ENCODE measurements at places on chromosomes 13 and 19.
A peak's percentile ranks its signal among the peaks of the same experiment; 100 is the strongest.

DNA sequence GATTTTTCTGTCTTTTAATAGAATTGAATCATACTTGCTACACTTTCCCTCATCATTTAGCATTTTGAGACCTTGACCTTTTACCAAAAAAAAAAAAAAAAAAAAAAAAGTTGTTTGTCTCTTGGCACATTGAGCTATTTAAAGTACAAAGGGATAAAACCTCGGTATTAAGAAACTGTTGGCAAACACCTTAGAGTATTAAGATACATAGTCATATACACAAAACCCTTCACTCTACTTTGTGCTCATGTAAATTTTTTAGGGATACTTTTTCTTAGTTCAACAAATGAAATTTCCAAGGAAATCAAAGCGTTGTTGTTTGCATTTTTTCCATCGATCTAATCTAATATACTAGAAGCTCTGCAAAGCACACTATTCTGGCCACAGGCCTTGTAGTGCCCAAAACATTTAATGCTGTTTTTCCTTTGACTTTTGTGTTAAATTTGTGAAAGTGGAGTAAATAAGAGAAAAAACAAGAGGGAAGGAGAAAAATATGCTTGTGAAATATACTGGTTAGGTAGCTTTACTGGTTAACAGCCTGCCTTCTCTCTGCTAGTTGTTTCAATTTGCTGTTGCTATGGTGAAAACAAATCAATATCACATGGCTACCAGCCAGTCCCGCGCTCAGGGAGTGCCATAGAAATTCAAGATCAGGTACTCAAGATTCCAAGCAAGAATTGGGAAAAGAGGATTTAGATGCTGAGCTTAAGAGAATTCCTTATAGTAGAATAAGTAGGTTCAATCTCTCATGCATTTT, 2.6 kb downstream of the MBNL2 start:
- peak overlapping the region; percentile 91 for H3K27ac ChIP-seq
- peaks cover 16% of the 10 kb centered on the region for H3K36me3 ChIP-seq
- peaks cover 52% of the 10 kb centered on the region for H3K4me1 ChIP-seq

GRCh38 chr13:73657821-73658540, 476.2 kb downstream of the KLF12 start:
- H3K4me1 ChIP-seq, result no peaks in the 10 kb centered on the region
- no peaks in the 10 kb centered on the region for H3K36me3 ChIP-seq
- H3K27ac ChIP-seq, result no peak overlapping the region
- DNase-seq, result no peak

DNA sequence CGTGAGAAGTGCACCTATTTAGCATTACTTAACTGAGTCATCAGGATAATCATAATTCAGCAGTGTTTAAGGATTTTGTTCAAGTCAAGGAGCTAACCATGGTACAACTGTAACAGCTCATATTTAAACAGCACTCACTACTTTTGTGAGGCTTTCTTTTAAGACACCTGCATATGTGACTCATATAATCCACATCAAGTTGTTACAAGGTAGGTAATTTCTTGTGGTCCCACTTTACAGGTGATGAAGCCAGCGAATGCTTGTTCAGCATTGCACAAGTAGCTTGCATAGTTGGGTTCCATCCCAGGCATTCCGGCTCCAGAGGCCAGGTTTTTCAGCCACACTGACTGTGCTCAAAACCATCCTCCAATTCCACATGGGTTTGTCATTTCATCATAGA, 569.2 kb downstream of the MYO16 start:
- no peak overlapping the region for H3K4me3 ChIP-seq
- H3K27ac ChIP-seq, result no peak overlapping the region
- no peak for DNase-seq

- H3K4me1 ChIP-seq, result no peaks in the 10 kb centered on the region
- H3K36me3 ChIP-seq, result no peaks in the 10 kb centered on the region
- H3K4me3 ChIP-seq, result no peak overlapping the region
- H3K27ac ChIP-seq, result no peak overlapping the region
These were observed 15.8 kb downstream of the CFAP97D2 start for GRCh38 chr13:114194853-114195252.

DNA sequence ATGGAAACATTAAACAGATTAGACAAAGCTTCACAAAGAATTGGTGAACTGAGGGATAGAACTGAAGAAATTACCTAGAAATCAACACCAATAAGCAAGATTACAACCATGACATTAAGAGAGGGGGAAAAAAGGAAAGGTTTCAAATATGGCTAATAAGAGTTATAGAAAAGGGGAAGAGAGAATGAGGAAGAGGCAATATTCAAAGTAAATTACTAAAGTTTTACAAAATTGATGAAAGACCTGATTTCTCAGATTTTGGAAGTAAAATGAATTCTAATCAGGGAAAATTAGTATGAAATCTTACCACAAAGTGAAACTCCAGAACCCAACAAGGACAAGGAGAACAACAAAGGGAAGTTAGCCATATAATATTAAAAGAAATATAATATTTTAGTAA, 187.4 kb downstream of the NBEA start:
- H3K36me3 ChIP-seq, result no peaks in the 10 kb centered on the region
- H3K27ac ChIP-seq, result no peak overlapping the region
- DNase-seq, result no peak

DNA sequence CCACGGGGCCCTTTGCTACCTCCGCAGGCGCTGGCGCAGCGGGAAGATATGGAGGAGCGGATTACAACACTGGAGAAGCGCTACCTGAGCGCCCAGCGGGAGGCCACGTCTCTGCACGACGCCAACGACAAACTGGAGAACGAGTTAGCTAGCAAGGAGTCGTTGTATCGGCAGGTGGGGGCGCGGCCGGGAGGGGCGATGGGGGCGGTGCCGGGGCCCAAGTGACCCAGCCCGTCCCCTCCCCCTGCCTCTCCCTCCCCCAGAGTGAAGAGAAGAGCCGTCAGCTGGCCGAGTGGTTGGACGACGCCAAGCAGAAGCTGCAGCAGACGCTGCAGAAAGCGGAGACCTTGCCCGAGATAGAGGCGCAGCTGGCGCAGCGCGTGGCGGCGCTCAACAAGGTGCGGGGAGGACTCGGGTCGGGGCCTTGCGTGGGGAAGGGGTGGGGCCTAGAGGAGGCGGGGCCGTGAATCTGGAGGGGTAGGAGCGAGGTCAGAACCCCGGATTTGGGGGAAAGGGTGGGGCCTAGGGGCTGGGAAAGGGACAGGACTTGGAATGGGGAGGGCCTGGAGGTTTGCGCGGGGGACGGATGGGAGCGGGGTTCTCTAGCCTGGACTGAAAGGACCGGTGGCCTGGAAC, 13.7 kb downstream of the PPFIA3 start:
- H3K27ac ChIP-seq, result no peak overlapping the region
- peaks cover 47% of the 10 kb centered on the region for H3K36me3 ChIP-seq
- H3K4me3 ChIP-seq, result no peak overlapping the region
- DNase-seq, result no peak
- H3K27me3 ChIP-seq, result no peaks in the 10 kb centered on the region
- H3K4me1 ChIP-seq, result peaks cover 38% of the 10 kb centered on the region

GRCh38 chr13:29877456-29878078, 27.1 kb upstream of the UBL3 start:
- H3K27ac ChIP-seq, result no peak overlapping the region
- no peak overlapping the region for H3K4me3 ChIP-seq
- no peaks in the 10 kb centered on the region for H3K27me3 ChIP-seq
- H3K36me3 ChIP-seq, result no peaks in the 10 kb centered on the region
- peaks cover 36% of the 10 kb centered on the region for H3K4me1 ChIP-seq

- H3K27ac ChIP-seq, result no peak overlapping the region
- peaks cover 41% of the 10 kb centered on the region for H3K27me3 ChIP-seq
- DNase-seq, result no peak
- H3K4me1 ChIP-seq, result peaks cover 14% of the 10 kb centered on the region
- no peak overlapping the region for H3K4me3 ChIP-seq
These were observed 14.9 kb downstream of the COMP start for GRCh38 chr19:18776288-18776594.

GRCh38 chr13:34250151-34250670, 432.3 kb downstream of the RFC3 start:
- DNase-seq, result no peak
- H3K27ac ChIP-seq, result no peak overlapping the region

DNA sequence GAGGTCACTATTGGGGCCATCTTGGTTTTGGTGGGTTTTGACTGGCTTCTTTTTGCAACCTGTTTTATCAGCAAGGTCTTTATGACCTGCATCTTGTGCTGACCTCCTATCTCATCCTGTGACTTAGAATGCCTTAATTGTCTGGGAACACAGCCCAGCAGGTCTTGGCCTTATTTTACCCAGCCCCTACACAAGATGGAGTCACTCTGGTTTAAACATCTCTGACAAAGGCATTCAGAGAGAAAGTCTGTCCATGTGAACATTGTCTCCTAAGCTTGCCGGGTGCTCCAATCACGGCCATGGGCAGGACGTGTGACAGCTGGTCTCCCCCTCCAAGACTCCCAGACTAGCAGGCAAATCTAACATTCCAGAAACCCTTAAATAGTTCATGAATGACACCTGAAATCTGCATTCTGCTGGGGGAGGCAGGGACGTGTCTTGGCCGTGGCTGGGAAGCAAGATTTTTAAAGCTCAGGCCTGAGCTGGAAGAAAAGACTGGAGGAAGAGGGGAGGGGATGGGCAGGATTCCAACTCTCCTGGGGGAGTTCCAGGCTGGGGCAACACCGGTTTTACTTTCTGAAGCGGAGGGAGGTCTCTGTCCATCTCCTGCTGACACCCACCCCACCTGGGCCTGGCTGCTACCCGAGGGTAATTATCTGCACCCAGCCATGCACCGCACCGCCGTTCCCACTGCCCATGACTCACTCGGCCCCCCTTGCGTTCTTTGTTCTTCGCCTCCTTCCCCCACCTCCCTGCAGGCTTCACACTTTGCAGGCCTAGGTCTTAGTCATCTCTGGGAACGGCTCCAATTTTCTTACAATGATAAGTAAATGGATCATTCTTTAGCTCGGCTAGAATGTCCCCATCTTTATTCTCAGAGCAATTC, 11.6 kb upstream of the OR1M1 start:
- peak; percentile 20 for DNase-seq
- no peak overlapping the region for H3K4me3 ChIP-seq
- no peaks in the 10 kb centered on the region for H3K27me3 ChIP-seq
- H3K36me3 ChIP-seq, result no peaks in the 10 kb centered on the region
- peak overlapping the region; percentile 94 for H3K27ac ChIP-seq
- H3K4me1 ChIP-seq, result peaks cover 44% of the 10 kb centered on the region

DNA sequence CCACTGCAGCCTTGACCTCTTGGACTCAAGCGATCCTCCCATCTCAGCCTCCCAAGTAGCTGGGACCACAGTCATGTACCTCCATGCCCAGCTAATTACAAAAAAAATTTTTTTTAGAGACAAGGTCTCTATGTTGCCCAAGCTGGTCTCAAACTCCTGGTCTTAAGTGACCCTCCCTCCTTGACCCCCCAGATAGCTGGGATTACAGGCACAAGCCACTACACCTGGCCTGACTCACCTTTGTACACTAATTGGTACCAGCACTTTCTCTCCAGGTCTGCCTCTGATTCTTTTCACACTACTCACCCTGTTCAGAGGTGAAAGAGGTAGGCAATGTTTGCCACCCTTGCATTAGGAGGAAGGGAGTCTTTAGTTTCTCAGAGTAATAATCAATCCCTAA, 5.5 kb upstream of the EPS15L1 start:
- H3K27me3 ChIP-seq, result peaks cover 21% of the 10 kb centered on the region
- H3K36me3 ChIP-seq, result no peaks in the 10 kb centered on the region
- H3K27ac ChIP-seq, result no peak overlapping the region
- no peak for DNase-seq
- peaks cover 4% of the 10 kb centered on the region for H3K4me1 ChIP-seq
- H3K4me3 ChIP-seq, result no peak overlapping the region

- no peaks in the 10 kb centered on the region for H3K4me1 ChIP-seq
- peaks cover 48% of the 10 kb centered on the region for H3K36me3 ChIP-seq
- no peak overlapping the region for H3K27ac ChIP-seq
- DNase-seq, result no peak
These were observed 20.8 kb downstream of the NUFIP1 start for GRCh38 chr13:44968434-44968815.

- H3K27me3 ChIP-seq, result no peaks in the 10 kb centered on the region
- peaks cover 23% of the 10 kb centered on the region for H3K36me3 ChIP-seq
- DNase-seq, result no peak
- peak overlapping the region; percentile 67 for H3K27ac ChIP-seq
- H3K4me1 ChIP-seq, result peaks cover 48% of the 10 kb centered on the region
These were observed 56.8 kb downstream of the KLF12 start for GRCh38 chr13:74077375-74077774.

DNA sequence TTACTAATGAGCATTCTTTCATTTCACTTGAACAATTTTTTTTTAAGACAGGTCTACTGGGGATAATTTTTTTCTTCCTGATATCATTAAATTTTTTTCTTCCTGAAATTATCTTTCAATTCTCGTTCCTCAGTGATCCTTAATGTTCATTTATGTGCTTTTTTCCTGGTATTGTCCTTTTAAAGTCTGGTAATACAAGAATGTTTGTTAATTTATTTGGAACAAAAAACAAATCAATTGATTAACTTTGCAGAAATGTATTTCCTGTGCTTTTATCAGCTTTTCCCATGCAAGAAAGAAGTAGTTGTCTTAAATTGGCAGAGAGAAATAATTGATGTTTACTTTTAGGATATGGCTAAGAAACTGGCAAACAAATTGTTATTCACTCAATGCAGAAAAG, 945.4 kb upstream of the MIR17HG start:
- H3K36me3 ChIP-seq, result no peaks in the 10 kb centered on the region
- H3K27ac ChIP-seq, result no peak overlapping the region
- H3K4me3 ChIP-seq, result no peak overlapping the region
- DNase-seq, result no peak

GRCh38 chr13:42119875-42120274, 71.4 kb downstream of the DGKH start:
- peaks cover 18% of the 10 kb centered on the region for H3K36me3 ChIP-seq
- H3K4me1 ChIP-seq, result peaks cover 4% of the 10 kb centered on the region
- peaks cover 4% of the 10 kb centered on the region for H3K27me3 ChIP-seq
- H3K27ac ChIP-seq, result no peak overlapping the region

- no peak for DNase-seq
- peaks cover 16% of the 10 kb centered on the region for H3K4me1 ChIP-seq
- H3K27ac ChIP-seq, result no peak overlapping the region
- H3K27me3 ChIP-seq, result peaks cover 14% of the 10 kb centered on the region
- no peaks in the 10 kb centered on the region for H3K36me3 ChIP-seq
These were observed 4.9 kb upstream of the ZSWIM4 start for GRCh38 chr19:13790354-13790753.

DNA sequence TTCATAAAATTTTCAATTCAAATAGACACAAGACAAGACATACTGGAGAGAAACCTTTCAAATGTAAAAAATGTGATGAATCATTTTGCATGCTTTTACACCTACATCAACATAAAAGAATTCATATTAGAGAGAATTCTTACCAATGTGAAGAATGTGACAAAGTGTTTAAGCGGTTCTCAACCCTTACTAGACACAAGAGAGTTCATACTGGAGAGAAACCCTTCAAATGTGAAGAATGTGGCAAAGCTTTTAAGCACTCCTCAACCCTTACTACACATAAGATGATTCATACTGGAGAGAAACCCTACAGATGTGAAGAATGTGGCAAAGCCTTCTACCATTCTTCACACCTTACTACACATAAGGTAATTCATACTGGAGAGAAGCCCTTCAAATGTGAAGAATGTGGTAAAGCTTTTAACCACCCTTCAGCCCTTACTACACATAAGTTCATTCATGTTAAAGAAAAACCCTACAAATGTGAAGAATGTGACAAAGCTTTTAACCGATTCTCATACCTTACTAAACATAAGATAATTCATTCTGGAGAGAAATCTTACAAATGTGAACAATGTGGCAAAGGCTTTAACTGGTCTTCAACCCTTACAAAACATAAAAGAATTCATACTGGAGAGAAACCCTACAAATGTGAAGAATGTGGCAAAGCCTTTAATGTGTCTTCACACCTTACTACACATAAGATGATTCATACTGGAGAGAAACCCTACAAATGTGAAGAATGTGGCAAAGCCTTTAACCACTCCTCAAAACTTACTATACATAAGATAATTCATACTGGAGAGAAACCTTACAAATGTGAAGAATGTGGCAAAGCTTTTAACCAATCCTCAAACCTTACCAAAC, 24.6 kb upstream of the ZNF431 start:
- DNase-seq, result no peak
- peaks cover 97% of the 10 kb centered on the region for H3K36me3 ChIP-seq
- no peak overlapping the region for H3K27ac ChIP-seq
- no peaks in the 10 kb centered on the region for H3K4me1 ChIP-seq
- H3K4me3 ChIP-seq, result no peak overlapping the region
